ENCODE measurements at places on chromosomes 2 and 18.

DNA sequence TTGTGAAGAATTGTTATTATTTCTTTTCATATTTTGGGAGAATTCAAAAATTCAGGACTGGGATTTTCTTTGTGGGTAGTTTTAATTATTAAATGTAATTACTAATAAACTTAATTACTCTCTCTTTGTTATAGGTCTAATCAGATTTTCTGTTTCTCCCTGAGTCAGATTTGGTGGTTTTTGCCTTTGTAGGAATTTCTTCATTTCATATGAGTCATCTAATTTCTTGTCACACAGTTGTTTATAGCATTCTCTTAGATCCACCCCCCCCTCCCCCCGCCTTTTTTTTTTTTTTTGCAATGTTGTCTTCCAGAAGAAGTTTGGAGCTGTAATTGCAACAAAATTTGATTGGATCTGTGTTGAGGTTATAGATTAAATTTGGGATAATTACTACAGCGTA, 26.0 kb upstream of the GALR1 start:
- no peak for DNase-seq

- DNase-seq = no peak
Observed at GRCh38 chr2:207226243-207226642, 60.5 kb upstream of the KLF7 start.

- DNase-seq = no peak
Observed at GRCh38 chr2:96763511-96764252, 3.0 kb downstream of the CNNM4 start.

DNA sequence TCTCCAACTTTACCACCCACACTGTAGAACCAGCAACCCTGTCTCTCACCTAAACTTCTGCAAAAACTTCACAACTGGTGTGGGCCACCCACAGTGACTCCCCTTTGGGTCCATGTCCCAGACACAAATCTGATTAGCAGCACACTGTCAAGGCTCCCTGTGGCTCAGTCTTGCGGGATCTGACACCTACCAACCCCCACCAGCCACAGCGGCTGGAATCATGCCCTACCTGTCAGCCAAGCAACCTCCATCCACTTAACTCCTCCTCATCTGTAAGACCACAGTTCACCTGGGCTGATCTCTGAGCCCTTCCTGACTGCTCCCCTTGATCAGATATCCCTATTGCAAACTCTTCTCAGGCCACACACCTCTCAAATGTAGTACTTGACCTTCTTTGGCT, 14.6 kb downstream of the TCF4 start:
- no peak for DNase-seq

DNA sequence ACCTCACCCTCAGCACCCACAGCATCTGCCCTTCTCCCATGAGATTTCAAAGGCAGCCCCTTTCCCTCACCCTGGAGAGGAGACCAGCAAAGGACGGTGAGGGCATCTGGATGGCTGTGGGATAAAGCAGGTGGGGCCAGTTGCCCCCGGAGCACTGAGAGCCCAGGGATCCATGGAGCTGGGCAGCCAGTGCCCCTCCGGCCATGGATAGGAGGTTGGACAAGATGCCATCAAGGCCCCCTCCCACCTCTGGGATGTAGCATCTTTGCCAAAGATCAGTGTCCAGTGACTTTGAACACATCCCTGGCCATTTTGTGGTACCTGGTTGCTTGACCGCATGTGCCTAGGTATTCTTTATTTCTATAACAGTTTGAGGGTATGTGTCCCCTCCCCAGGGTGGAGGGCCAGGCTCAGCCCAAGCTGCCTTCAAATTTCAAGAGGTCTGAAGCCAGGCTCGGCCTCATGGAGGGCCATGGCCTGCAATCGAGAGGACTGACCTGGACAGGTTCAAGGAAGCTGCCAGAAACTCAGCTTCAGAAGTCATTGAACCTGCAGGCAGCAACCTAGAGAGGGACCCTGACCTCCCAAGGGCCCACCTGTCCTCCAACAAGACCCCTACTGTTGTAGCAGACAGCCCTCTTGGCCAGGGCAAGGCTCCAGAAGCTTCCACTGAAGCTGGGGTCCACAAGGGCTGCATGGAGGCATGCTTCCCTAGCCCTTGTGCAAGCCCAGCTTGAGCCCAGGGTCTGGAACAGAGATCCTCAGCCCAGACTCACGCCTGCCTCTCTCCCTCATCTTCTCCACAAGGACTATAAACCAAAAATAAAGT, 55.5 kb upstream of the BIN1 start:
- DNase-seq = no peak

- DNase-seq = no peak
Observed at GRCh38 chr18:53385889-53386288, 838.6 kb downstream of the MBD2 start.

DNA sequence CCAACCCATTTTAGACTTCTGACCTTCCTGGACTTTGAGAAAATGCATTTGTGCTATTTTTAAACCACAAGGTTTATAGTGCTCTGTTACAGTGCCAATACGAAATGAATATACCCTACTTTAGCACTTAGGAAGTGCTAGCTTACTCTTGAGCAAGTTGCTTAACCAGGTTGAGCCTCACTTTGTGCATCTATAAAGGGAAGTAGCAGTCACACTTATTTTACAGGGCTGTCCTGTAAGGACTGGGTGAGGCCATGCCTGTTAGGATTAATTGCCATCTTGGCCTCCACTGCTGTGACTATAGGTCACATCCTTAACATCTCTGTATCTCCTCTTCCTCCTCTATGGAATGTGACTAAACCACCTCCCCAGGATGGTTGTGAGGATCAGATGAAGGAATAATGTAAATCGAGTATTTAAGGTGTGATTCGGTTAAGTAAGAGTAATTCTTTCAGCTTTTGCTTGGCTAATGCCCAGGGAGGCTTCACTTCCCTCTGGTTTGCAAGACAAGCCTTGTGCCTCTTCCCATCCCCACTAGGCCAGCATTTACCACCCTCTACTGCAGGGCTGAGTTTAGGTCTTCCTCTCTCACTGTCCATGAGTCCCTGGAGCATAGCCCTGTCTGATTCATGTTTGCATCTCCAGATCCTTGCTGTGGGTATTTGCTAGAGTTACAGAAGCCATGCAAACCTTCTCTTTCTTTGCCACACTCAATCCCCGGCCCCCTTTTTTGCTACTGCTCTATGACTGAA, 341.2 kb downstream of the ZNF521 start:
- DNase-seq = no peak

- no peak for DNase-seq
Observed at GRCh38 chr2:231935207-231935524, 9.0 kb upstream of the NPPC start.

DNA sequence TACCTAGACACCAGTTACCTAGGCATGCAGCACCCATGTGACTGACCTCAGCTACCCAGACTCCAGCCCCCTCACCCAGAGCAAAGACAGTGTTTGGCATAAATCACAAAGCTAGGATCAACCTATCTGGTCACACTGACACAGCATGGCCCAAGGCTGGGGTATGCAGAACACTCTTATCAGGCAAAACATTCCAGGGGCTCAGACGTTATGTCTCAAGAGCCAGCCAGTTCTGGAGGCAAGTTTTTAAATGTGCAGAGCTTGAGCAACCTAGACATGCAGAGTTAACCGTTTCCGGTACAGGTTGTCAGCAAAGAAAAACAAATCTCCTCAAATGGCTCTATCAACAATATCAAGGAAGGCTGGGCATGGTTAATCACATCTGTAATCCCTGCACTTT, 92.8 kb downstream of the AP1S3 start:
- DNase-seq = no peak

- DNase-seq = no peak
Observed at GRCh38 chr2:197560146-197560665, 44.3 kb downstream of the MOB4 start.

DNA sequence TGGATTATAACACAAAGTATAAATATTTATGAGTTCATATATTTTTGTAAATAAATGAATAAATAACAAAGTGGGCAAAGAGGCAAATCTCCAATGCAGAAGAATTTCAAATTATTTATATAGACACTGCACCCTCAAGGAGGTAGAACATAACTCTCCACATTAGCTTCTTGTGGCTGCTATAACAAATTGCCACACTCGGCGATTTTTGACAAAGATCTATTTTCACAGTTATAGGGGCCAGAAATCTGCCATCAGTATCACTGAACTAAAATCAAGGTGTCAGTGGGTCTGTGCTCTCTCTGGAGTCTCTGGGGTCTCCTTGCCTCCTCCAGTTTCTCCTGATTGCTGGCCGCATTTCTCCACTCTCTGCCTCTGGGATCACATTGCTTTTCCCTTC, 92.0 kb upstream of the FAM136A start:
- no peak for DNase-seq

DNA sequence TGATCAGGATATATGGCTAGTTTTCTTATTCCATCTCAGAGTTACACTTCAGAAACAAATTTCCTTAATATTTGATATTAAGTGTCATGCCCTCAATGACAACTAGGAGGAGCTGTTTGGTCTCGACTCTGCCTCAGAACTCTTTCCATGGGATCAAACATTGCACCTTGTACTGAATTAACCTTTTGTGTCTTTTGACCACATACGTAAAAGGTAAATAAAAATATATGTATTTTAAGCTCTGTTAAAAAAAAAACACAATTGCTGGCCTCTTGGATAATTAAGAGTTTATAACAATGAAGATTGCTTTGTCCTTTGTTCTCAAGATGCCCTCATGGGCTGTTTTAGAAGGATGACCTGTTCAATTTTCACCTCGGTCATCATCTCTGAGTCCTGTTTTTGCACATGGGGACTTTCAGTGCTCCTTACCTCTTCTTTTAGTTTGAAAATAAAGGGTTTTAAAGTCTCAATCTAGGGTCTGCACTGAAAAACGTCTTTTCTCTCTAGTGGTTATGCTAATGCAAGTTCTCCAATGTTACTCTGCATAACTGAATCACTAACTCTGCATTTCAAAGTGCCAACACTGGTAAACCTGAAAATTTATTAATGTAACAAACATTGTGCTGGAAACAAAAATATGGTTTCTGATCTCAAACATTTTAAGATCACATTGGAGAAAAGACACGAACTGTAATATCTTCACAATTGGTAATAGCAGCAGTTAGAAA, 18.8 kb upstream of the FN1 start:
- DNase-seq = peak; percentile 45

GRCh38 chr2:205783872-205784499, 101.7 kb downstream of the NRP2 start:
- DNase-seq = no peak

GRCh38 chr2:201798252-201798913, 8.0 kb upstream of the CDK15 start:
- no peak for DNase-seq

- no peak for DNase-seq
Observed at GRCh38 chr2:32990556-32990955, 43.8 kb downstream of the LTBP1 start.

DNA sequence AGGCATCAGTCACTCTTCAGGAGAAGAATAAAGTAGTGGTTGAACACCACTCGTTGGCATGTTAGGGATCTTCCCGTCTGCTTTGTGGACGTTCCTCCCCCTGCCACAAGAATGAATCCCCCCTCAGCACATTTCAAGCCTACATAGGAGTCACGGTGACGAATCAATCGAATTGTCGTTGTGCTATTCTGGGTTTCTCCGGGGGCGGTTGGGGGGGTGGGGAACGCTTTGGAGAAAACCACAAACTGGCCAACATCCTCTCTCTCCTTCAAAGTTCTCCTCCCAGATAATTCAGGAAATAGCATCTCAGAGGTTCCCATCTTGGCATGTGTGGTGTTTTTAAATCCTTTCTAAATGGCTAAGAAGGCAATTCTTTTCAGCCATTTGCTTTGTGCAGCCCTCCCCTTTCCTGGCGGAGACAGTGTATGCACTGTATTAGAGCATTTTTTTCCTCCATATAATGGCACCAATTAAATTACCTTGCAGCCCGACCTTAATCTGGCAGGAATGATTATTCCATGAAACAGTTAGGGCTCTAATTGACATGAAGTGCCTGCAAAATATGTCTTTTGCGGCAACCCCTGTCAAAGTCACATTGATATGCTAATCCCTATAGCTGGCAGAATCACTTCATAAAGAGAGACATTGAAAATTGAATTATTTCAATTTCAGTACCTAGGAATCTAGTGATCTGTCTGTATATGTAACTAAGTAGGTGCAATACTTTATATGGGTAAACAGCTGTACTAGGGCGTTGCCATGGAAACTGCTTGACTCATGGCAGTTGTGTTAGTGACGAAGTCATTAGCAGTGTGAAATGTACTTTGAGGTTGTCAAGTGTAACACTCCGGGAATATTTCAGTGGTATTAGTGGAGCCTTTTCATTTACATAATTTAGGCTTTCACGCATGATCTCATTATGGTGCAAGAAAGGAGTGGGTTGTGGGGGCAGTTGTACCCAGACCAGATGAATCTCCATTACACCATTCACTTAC, 323.4 kb upstream of the SLC14A2 start:
- no peak for DNase-seq

GRCh38 chr2:98685930-98686887, 44.7 kb downstream of the MGAT4A start:
- no peak for DNase-seq

DNA sequence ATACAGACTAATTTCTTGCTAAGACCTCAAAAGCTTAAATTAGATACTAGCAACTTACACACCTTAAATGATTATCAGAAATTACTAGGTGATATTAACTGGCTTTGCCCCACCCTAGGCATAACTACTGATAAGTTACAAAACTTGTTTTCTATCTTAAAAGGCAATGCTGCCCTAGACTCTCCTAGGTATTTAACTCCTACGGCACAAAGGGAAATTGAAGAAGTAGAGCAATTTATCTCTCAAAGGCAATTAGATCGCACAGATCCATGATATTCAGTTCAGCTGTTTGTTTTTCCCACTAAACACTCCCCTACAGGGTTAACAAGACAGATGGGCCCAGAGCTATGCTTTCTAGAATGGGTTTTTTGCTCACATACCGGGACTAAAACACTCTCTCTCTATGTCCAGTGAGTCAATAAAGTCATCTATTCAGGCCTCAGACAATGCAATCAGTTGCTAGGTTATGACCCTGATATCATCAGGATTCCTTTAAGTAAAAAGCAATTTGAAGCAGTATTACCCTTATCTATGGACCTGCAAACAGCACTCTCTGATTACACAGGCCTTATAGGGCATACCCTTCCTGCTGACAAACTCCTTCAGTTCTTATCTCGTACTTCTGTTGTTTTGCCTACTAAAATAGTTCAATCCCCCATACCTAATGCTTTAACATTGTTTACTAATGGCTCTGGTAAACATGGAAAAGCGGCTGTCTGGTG, 14.3 kb downstream of the MAP3K2 start:
- DNase-seq = no peak
